IMR-90 (cell line): ENCODE measurements at places on chromosomes 1 and 21. TPM values are rescaled to one million over a fixed set of nuclear protein-coding genes. Genes with fewer than 3 reads are reported as not detected.

The CIART gene
- 13.9 and 18.1 TPM in 2 replicates for total RNA-seq

The LDLRAD1 gene
- not detected in 2 replicates for total RNA-seq

The UBAP2L gene
- 57.5 and 77.2 TPM in 2 replicates for total RNA-seq

The CD1B gene
- total RNA-seq = not detected in 2 replicates

The BCL2L15 gene
- total RNA-seq = under 0.01 TPM in 2 replicates
